ENCODE measurements at places on chromosomes 6 and 20.

DNA sequence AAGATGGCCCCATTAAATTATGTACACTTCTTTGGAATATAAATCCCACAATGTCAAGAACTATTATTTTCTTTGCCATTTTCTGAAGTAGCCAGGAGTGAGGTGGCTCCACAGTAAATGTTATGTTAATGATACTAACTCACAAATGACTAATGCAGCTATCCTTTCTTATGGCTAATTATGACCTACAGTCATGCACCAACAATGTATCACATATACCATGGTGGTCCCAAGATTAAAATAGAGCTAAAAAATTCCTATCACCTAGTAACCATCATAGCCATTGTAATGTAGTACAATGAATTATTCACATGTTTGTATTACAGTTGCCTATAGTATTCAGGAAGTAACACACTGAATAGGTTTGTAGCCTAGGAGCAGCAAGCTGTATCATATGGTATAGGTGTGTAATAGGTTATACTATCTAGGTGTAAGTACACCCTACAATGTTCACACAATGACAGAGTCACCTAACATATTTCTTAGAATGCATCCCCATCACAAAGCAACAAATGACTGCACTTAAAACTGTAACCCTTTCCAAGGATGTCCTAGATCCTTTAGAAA, 15.3 kb downstream of the ECHDC1 start:
- DNase-seq = no peak

- no peak for DNase-seq
Observed at GRCh38 chr6:79796197-79796596, 151.2 kb downstream of the ELOVL4 start.

DNA sequence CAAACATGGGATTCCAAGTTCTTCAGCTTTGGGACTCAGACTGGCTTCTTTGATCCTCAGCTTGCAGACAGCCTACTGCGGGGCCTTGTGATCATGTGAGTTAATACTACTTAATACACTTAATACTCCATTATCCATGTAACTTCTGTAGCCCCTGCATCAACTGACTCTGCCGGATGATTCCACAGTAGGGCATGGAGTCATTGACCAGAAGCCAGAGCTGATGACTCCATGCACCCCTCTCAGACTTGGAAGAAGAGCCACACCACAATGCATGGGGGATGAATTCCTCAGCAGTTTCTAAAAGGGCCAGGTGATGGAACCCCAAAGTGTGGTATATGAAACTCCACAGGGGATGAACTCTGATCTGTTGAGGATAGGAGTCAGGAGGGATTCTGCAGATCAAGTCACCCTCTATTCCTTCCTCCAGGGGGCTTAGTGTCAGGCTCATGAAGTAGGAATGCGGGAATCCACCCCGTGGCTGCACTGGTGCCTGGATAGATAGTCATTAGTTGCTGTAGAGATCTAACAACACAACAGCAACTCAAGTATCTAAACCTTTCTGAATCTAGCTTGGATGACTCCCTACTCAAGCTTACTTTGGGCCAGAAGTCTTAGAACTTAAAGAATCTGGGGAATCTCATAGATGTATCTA, 70.2 kb downstream of the GPR6 start:
- DNase-seq = no peak

GRCh38 chr6:150636808-150637207, 37.1 kb downstream of the PLEKHG1 start:
- no peak for DNase-seq

DNA sequence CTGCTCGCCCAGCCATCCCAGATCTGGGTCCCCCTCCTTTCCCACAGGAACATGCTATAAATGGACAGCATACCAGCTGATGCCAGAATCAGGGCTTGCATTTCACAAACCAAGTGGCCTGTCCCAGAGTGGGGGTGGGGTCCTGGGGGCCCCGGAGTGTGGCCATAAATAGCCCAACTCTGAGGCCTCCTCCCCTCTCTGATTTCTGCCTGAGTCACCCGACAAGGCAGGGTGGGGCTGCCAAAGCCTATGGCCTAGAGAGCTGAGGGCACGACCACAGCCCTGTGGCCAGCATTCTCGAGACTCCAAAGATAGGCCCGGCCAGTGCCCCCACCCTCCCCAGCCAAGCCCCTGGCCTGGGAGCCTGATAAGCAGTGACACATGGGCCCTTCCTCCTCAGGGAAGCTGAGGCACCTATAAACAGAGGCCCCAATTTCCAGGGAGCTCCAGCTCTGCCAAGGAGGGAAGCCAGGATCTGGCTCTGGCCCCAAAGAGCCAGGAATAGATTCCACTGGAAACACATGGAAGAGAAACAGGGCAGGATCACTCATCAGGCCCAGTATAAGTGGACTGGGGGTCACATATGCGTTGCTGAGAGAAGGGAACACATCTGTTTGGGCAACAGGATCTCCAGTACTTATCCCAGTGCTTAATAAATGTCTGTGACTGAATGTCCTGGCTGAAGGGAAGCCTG, 20.3 kb downstream of the SNTA1 start:
- no peak for DNase-seq

Data from activated T-helper 1 cell treated with anti-CD3 and anti-CD28 coated beads, Interleukin-2, amount 50 U/mL, for 16 hours (primary cell).